ENCODE measurements at places on chromosomes 16 and 17.

DNA sequence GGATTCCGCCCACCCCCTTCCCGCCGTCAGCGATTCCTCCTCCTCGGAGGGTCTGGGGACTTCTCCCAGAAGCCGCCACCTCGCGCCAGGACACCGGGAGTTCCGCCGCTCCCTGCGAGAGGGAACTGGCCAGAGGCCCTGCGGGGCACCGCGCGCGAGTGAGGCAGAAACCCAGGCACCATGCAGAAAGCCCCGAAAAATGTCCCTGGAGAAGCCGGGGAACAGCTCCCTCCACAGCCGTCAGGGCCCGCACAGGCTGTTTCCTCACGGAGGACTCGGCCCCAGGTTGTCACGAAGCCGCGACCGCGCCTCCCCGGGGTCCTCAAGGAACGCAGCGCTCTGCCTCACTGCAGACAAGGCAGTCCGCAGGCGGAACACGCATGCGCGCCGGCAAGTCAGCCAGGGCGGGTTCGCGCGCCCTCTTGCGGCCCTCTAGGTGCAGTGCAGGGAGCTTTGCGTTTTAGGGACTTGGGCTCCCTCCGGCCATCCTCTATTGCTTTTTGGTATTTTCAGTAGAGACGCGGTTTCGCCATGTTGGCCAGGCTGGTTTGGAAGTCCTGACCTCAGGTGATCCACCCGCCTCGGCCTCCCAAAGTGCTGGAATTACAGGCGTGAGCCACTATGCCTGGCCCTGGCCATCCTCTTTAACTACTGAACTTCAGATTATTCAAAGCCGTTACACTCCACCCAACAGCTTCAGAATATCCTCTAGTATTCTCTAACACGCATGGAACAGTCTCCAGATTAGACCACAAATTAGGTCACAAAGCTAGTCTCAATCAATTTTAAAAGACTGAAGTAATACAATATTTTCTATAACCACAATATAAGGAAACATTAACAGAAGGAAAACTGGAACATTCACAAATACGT lies 20.3 kb upstream of the ZNF287 start:
- peak; percentile 88 for DNase-seq

GRCh38 chr17:33940769-33941370 lies 314.2 kb upstream of the CCL2 start:
- DNase-seq: no peak

GRCh38 chr16:81784072-81784795 lies 5.1 kb downstream of the PLCG2 start:
- DNase-seq: no peak

GRCh38 chr17:64573214-64573613 lies 66.4 kb downstream of the CEP95 start:
- DNase-seq: peak; percentile 56

GRCh38 chr16:78292086-78292843 lies 192.8 kb downstream of the WWOX start:
- no peak for DNase-seq

DNA sequence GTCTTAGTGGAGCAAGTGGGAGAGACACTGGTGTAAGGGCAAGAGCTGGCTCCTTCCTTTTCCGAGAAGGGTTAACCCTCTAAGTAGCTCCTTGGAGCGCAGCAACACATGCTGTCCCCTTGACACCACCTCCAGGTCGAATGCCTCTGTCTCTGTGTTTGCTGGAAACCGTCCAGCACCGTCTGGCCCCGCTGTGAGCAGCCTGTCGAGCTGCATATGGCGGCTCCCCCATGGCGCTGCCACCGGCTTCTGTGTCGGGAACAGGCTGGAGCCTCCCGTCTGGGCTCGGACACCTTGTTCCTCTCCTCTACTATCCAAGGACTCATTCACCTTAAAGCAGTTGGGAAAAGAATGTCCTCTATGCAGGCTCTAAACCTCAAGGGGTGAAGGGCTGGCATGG lies 28.9 kb upstream of the WSCD1 start:
- DNase-seq: no peak
